Activated CD8-positive, alpha-beta memory T cell treated with anti-CD3 and anti-CD28 coated beads, Interleukin-2, amount 10 ng/mL, durations not matched to agents 7 days and 5 days (primary cell): ENCODE measurements at places on chromosomes 12 and 14.
A peak's percentile ranks its signal among the peaks of the same experiment; 100 is the strongest.

DNA sequence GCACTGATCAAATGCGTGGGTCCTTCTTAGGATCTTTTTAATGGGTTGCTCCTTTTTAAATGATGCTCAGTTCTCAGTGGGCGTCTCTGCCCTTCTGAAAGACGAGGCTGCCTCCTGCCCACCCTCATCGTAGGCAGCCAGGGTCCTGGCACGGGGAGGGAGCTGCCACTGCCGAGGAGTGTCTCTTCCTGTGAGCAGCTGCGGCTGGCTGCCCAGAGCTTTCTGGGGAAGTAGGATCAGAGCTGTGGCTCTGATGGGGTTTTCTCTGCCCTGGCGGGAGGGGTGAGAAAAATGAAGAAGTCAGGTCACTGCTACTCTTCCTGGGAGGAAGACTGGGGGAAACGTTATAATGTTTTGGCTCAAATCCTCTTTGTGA is 31.1 kb upstream of the BEGAIN start:
- no peak for DNase-seq

DNA sequence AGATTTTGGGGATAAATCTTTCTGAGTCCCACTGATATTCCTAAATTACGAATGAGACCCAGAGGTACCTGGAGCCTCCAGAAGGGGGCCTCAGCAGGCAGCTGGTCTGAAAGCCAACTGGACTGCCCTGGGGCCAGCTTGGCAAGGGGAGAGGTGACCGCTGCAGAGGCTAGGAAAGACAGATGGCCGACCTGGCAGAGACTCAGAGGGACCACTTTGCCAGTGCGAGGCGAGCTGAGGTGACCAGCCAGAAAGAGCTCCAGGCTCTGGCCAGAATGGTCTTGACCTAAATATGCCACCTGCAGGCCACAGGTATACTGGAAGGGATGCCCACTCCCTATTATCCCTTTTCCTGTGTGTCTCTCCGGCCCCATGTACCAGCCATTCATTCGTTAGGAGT is 256.8 kb upstream of the GARIN6 start:
- no peak for DNase-seq

- no peak for DNase-seq
Measured at GRCh38 chr14:96748362-96748761, 48.8 kb upstream of the VRK1 start.

DNA sequence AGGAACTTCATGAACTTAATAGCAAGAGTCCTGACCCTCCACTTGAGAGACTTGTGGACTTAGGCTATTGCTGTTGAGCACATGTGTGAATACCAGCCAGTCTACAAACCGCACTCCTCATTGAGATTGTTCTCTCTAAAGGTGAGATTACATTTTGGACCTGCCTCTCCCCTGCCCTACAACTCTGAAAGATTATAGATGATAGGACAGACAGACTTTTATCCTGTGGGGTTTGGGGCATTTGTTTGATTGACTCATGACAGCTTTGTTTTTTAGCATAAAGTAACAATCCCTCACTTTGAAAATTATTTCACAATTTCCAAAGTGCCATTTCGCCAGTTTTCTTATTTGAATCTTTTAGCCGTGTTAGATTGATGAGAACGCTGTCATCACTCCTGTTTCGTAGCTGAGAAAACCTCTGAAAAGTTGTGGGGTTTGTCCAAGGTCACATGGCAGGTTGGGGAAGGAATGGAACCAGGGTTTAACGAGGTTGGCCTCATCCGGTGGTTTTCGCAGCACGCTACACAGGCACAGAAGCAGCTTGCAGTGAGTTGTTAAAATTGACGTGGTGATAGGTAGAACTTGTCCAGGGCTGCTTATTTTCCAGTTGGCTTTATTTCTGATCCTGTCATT is 836 bp downstream of the EVL start:
- peak; percentile 94 for DNase-seq

GRCh38 chr12:90428881-90429280 is 526.1 kb downstream of the CCER1 start:
- no peak for DNase-seq

GRCh38 chr12:104180374-104180773 is 35.2 kb upstream of the TXNRD1 start:
- DNase-seq: no peak

DNA sequence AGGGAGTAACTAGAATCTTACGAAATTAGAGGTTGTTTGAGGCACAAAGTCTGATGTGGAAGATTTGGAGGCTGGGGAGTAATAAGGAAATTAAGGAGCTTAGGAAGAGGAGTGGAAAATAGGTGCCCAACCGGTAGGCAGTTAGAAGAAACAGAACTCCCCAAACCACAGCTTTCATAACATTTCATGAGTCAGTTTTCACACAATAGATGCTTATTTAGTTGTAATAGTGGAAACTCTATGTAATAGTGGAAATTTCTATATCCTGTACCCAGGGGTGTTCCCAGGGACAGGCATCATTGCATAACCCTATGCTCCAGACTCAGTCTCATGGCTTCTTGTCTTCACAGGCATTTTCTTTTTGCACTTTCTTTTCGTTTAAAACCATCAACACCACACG is 8.3 kb downstream of the C3AR1 start:
- no peak for DNase-seq

DNA sequence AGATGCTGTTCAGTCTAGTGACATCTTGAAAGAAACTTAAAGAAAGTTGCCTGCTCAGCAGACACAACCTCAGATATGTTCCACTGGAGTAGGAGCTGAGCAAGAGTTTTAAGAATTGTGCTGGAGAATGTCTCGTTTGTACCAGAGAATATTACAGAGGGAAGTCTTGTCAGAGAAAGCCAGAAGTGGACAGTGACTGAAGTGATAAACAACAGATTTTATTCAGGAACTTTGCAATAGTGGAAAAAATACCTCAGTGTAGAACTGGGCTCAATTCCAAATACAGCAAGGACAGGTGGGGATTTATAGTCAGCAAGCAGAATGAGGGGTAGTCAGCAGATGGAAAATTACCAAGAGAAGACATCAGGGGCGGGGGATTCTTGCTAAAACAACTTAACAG is 18.6 kb downstream of the ZDHHC17 start:
- no peak for DNase-seq

DNA sequence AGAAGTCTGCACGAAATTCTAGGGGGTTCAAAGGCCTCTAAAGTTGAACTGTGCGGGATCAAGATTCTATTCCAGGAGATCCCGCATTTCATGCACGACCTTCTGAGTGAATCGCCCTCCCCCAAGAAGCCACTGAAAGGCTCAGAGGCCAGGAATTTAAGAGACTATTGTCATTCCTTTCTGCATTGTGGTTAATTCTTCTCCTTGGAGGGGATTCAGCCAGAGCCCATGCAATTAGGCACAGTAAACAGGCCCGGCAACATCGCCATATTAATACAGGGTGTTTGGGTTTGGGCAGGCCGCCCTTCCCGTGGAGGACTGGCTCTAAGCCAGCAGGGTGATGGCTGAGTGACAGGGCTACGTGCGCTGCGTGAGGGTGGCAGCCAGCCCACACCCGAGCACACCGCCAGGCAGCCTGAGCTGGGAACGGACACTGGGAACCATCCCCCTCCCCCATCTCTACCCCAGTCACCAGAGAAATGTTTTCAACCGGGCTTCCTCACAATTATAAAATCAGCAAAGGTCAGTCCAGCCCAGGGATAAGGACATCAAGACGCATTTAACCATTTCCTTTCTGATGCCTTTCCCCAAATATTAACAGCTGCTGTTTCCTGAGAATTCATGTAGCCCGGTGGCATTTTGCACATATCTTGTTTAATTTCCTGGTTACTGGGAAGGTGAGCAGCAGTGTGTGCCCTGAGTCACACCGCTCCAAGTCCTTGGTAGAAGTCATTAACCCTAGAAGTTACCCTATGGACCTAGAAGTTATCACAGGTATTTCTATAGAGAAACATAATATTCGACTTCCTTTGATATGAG is 12.5 kb downstream of the EGLN3 start:
- DNase-seq: no peak

DNA sequence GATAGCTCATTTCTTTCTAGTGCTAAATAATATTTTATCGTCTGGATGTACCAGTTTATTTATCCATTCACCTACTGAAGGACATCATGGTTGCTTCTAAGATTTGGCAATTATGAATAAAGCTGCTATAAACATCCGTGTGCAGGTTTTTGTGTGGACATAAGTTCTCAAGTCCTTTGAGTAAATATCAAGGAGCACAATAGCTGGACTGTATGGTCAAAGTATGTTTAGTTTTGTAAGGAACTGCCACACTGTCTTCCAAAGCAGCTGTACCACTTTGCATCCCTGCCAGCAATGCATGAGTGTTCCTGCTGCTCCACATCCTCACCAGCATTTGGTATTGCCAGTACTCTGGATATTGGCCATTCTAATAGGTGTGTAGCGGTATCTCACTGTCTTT is 447.4 kb downstream of the MED13L start:
- no peak for DNase-seq

DNA sequence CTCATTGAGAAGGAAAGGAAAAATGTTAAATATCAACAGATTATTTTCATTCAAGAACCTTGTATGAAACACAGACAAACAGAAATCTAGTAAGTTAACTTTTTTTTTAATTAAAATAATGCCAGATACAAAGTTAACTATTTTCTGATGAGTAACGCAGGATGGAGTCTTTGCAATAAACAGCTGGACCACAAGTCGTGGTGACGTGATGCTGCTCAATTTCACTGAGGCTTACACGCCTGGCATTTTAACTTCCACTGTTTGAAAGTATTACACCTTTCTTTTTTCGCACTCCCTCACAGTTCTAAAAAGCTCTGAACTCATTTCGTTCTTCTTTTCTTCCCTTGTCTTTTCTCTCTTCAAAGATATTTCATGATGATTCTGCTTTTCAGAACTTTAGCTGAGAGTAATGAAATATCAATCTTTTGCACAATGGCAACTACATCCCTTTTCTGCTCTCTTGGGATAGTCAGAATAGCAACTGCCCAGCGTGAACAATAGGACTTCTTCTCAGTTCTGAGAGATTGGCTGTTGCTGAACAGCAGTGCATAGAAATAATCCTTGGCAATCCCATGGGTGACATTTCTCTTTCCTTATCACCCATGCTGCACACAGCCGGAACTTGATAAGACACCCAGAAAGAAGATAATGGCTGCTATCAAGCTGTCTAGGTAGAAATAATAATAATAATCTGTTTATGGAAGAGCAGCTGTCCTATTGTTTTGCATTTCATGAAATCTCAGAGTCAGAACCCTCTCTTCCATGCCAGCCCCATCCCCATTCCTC is 160.5 kb downstream of the BTG1 start:
- no peak for DNase-seq

- no peak for DNase-seq
Measured at GRCh38 chr12:117882603-117883184, 86.1 kb downstream of the KSR2 start.

DNA sequence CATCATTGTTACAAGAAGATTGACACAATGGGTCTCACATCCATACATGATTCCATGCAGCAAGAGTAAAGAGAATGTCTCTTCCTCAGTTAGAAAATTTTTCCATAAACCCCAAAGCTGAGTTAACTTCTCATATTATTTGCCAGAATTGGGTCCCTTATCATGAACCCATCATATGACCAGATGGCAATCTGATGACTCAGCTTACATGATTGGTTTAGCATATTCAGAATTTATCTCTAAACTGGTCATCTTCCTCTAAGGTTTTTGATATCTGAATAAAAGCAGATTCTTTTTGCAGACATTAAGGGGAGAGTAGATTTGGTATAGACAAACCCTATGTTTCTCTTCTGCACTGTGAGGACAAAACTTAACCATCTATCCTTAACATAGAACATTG is 174.9 kb downstream of the PIK3C2G start:
- DNase-seq: no peak

- no peak for DNase-seq
Measured at GRCh38 chr12:119693511-119693910, 25.6 kb downstream of the PRKAB1 start.

- DNase-seq: no peak
Measured at GRCh38 chr12:131345521-131346436, 365.1 kb upstream of the SFSWAP start.

GRCh38 chr12:111093428-111094142 is 173.2 kb upstream of the MYL2 start:
- DNase-seq: no peak

- DNase-seq: no peak
Measured at GRCh38 chr12:120376009-120376408, 7.0 kb upstream of the MSI1 start.

- no peak for DNase-seq
Measured at GRCh38 chr12:13114251-13115052, 11.0 kb upstream of the GSG1 start.

DNA sequence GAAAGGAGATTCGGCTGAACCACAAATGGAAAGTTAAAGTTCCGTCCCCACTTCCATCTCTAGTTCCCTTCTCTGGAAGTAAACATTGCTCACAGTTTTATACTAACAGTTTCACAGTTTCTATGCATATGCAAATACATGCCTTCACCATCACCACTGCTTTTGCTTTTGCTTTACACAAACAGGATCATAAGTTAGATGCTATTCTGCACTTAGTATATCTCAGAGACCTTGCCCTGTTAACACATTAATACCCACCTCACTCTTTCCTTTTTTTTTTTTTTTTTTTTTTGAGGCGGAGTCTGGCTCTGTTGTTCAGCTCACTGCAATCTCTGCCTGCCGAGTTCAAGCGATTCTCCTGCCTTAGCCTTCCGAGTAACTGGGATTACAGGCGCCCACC is 890 bp downstream of the TEP1 start:
- no peak for DNase-seq

GRCh38 chr12:48600552-48600951 is 30.7 kb upstream of the LALBA start:
- DNase-seq: no peak

DNA sequence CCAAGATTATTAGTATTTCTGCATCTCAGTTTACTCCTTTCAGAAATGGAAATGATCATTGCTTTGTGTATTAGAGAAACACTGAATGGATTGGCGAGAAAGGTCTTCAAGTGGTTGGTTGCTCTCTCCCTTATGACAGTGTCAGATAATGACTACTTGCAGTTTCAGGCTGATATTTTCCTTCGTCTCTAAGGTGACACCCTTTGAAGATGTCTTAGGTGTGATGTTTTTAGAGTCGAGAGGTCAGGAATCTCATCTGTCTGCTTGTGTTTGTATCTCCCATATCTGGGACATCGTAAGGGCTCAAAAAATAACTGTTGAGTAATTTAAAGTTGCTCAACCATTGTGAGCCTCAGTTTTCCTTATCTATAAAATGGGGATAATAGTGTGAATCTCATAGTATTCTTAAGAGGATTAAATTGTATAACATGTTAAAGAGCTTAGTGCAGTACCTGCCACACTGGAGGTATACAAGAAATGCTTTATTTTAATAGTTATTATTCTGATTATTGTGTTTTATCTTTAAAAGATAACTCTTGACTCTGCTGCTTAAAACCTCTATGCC is 40.1 kb downstream of the NPAS3 start:
- DNase-seq: no peak

- DNase-seq: no peak
Measured at GRCh38 chr14:65042296-65042695, 55.6 kb downstream of the FNTB start.
